ENCODE measurements at places on chromosomes 3 and 15.

GRCh38 chr3:139827833-139828232 lies 107.2 kb upstream of the CLSTN2 start:
- no peak for DNase-seq

- no peak for DNase-seq
These were observed 126.8 kb downstream of the GSK3B start for GRCh38 chr3:119967353-119968006.

- peak; percentile 24 for DNase-seq
These were observed 12.9 kb downstream of the VPS18 start for GRCh38 chr15:40906991-40907802.

DNA sequence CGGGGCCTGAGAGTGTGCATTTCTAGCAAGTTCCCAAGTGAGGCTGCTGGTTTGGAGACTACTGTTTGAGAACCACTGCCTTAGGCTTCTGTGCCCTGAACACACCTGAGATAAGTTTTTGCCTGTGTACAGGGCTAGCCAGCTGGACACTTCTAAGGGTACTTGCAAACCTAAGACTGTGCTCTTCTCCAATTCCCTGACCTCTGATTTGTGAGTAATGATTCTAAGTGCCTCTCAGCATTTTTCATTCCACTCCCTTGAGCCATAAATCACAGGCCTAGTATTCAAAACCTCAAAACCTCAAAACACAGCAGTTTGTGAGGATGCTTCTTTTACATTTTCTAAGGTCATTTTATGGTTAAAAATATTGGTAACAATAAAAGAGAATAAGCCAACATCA lies 148.4 kb downstream of the CHST2 start:
- peak; percentile 78 for DNase-seq

- peak; percentile 30 for DNase-seq
These were observed 1501.2 kb upstream of the CADM2 start for GRCh38 chr3:83457551-83457950.

- no peak for DNase-seq
These were observed 185.7 kb upstream of the TBL1XR1 start for GRCh38 chr3:177382944-177383343.

- no peak for DNase-seq
These were observed 23.5 kb upstream of the HES1 start for GRCh38 chr3:194112120-194113106.

- DNase-seq = no peak
These were observed 303.0 kb downstream of the PLOD2 start for GRCh38 chr3:145857956-145858355.

DNA sequence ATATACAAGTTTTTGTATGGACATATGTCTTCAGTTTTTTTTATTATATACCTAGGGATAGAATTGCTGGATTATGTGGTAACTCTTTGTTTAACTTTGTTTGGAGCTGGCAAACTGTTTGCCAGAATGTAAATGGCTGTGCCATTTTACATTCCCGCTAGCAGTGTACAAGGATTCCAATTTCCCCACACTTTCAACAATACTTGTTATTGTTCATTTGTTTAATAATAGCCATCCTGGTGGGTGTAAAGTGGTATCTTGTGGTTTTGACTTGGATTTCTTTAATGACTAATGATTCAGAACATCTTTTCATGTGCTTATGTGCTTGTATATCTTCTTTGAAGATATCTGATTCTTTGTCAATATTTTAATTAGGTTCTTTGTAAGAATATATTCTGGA lies 64.4 kb downstream of the ZNF609 start:
- DNase-seq = no peak

- DNase-seq = no peak
These were observed 229.4 kb upstream of the AZI2 start for GRCh38 chr3:28577941-28578500.

DNA sequence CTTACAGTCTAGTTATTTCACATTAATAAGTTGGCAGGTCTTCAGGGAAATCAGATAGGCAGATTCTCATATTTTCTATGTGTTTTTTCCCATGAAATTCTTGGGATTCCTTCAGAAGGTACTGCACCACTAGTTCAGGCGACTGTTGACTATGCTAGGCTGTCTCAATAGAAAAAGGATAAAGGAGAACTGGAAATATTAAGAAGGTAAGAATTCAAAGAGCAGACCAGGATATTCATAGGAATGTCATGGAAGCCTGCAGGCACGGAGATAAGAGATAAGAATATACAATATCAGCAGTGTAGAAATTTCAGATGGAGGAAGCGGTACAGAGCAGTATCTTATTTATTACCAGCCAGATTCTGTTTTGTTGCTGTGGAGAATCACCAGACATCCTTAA lies 432.1 kb upstream of the MDFIC2 start:
- DNase-seq = peak; percentile 71

DNA sequence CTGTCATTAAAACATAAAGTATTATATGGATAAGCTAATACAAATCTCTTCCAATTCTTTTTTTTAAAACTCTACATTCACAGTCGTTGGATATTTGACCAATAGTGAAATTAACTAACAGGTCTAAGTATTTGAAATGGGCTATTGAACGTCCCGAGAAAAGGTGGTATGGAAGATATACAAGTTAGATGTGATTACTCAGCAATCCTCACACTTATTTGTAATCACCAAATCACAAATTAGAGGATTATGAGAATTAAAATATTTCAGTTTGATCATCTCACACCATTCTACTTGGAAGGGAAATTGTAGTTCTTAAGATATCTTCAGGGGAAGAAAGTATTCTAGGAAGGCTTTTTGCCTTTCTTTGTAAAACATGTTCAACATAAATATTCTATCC lies 60.5 kb downstream of the GAP43 start:
- no peak for DNase-seq

- DNase-seq = peak; percentile 97
These were observed 18.1 kb downstream of the GBE1 start for GRCh38 chr3:81743096-81744025.

GRCh38 chr3:154029926-154030325 lies 91.3 kb upstream of the ARHGEF26 start:
- no peak for DNase-seq

DNA sequence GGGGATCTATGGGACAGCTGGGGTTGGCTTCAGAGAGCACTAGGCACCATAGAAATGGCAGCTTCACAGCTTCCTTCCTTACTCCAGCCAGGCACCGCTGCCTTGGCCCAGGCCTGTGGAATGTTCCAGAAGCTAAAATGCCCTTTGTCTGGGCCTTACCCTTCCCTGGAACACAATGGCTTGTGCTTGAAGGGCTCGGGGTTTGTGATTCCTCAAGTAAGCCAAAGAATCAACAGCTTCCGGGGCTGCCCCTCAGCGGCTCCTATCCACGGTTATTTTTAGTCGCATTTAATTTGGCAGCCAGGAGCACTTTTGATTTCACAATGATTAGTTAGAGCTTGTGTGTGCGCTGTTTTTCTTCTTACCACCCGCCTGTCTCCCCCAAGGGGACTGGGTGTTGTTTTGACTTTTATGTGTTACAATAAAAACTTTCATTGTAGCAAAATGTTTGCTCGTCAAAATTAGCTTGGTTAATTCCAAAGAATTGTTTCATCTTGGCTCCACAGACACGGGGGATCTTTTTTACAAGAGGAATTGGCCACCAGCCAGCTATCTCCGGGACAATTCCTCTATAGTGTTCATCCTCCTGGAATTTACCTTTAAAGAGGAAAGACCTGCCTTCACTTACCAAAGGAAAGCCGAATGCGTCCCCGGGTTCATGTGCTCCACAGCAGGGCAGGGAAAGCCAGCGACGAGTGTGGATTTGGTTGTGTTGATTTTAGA lies 73.8 kb downstream of the TLE3 start:
- DNase-seq = peak; percentile 89

Measured in choroid plexus epithelial cell (primary cell).